ENCODE measurements at places on chromosomes 11 and 22.

DNA sequence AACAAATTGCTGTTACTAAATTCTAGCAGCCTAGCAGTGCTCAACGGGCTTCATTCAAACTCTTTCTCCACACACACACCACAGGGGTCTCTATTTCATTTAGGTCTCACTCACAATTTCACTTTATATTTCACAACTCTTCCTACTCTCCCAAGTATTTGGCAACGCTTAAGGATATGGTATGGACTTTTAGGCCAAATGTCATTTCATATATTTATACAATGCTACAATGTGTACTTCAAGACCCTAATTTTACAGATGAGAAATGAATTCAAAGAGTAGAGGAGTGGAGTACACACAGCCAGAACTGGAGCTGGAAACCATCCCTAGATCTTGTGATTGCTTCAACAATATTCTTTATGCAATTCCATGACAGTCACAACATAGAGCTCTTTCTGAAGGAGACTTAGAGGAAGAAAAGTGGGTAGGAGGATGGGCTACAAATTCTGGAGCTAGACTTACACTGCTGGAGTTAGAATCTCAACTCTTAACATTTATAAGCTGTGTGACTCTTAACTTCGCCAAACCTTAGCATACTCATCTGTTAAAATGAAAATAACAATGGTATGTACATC, 2.5 kb upstream of the MS4A13 start:
- DNase-seq: no peak
- no peaks in the 10 kb centered on the region for H3K4me1 ChIP-seq
- no peak overlapping the region for H3K27ac ChIP-seq
- no peak overlapping the region for H3K4me3 ChIP-seq
- no peaks in the 10 kb centered on the region for H3K36me3 ChIP-seq

DNA sequence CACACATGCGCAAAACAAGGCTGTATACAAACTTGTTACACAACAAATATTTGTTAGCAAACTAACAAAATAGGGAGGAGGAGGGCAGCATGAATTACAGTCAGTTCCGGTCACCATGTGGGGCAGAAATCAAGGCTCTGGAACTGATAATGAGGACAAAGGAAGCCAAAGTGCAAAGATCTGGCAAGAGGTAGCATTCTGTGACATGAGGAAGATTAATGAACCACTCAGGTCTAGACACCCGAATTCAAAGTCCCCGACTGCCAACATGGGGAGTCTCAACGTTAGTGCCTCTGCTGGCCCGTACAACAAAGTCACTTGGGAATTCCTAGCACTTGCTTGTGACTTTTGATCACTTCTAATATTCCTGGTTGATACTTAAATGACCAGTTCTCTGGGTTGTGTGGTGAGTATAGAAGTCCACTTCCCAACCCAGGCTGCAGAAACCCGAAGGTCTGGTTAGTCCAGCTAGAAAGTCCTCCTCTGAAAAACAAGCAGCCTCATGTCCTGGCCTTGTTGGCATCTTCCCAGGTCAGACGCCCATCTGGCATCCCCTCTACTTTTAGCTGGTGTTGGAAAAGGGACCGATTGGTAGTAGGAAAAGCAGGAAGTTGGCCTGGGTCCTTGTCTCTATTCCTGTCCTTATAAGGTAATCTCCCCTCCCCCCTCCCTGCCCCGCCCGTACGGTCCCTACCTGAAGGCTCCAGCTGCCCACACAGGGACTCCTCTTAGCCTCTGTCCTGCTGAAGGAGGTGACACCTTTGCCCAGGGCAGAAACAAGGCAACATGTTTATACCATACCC, 1.6 kb downstream of the SUN2 start:
- peak overlapping the region; percentile 90 for H3K27ac ChIP-seq
- DNase-seq: peak; percentile 80
- peaks cover 16% of the 10 kb centered on the region for H3K4me1 ChIP-seq
- peaks cover 38% of the 10 kb centered on the region for H3K36me3 ChIP-seq

- no peaks in the 10 kb centered on the region for H3K27me3 ChIP-seq
- H3K36me3 ChIP-seq: no peaks in the 10 kb centered on the region
- H3K4me1 ChIP-seq: no peaks in the 10 kb centered on the region
- no peak overlapping the region for H3K4me3 ChIP-seq
- H3K27ac ChIP-seq: no peak overlapping the region
Measured at GRCh38 chr22:20624161-20624616, 116.8 kb downstream of the MED15 start.

DNA sequence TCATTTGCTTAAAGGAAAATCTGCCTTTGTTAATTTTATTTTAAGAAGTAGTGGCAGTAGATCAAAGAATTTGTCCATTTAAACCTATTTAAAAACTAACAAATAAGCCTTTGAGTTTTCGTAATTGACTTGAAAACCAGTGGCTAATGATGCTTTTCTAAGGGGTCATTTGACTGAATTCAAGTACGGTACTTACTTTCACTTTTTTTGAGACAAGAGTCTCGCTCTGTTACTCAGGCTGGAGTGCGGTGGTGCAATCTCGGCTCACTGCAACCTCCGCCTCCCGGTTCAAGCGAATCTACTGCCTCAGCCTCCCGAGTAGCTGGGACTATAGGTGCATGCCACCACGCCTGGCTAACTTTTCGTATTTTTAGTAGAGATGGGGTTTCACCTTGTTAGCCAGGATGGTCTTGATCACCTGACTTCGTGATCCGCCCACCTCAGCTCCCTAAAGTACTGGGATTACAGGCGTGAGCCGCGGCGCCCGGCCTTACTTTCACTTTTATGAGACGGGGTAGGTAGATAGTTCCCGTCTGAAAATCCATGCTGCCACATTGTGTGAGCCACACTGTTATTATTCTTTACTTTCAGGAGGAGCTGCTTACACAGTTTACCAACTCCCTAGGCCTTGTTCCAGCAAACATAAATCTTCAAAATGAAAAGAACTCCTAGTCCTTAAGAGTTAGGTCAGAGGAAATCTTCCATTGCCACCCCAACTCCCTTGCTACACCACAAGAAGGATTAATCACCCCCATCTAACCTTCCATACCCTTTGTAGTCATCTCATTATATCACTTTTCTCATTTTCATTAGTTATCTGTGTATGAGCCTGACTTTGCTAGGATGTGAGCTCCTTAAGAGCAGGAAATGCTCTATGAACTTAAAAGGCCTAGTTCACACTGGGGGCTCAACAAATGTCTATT, 926.6 kb upstream of the CCDC90B start:
- H3K4me1 ChIP-seq: no peaks in the 10 kb centered on the region
- H3K27me3 ChIP-seq: no peaks in the 10 kb centered on the region
- peak; percentile 7 for DNase-seq
- no peak overlapping the region for H3K27ac ChIP-seq
- no peaks in the 10 kb centered on the region for H3K36me3 ChIP-seq
- no peak overlapping the region for H3K4me3 ChIP-seq

DNA sequence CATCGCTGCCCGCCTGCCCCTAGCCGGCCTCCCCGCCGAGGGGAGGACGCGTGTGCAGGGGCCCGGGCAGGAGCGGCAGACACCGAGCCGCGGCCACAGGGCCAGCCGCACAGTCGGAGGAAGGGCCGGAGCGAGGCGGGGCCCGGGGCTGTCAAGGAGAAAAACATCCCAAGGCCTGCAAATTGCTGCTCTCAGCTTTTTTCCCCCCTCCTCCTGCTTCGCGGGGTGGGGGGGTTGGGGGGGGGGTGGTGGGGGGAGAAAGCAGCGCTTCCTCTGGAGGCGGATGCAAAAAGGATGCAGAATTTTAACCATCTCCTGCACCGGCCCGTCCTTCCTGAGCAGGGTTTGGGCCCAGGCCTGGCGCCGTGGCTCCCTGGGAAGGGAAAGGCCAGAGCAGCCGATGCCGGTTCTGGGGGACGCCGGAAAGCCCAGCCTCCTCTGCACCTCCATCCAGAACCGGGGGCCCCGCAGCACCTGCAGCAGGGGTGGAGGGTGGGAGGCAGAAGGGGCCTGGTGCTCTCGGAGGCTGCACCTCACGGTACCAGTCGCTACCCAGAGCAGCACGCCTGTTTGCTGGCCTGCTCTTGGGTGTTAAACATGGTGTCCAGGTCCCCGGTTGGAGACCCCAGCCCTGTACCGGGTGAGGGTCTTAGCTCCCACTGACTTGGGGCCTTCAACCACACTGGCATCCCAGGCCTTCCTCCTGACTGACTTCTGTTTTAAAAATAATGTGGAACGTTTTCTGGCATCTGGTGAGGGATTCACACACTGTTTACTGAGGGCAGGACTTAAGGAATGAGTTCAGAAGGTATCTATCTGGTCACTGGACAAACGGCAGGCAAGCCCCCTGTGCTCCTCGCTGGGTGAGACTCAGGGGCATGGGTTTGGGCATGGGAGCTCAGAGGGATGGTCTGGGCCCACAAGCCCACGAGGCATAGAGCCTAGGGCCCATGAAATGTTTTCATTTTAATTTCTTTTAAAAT, 77.4 kb upstream of the WNT7B start:
- H3K36me3 ChIP-seq: no peaks in the 10 kb centered on the region
- H3K27me3 ChIP-seq: no peaks in the 10 kb centered on the region
- H3K27ac ChIP-seq: no peak overlapping the region
- no peak for DNase-seq
- no peak overlapping the region for H3K4me3 ChIP-seq

DNA sequence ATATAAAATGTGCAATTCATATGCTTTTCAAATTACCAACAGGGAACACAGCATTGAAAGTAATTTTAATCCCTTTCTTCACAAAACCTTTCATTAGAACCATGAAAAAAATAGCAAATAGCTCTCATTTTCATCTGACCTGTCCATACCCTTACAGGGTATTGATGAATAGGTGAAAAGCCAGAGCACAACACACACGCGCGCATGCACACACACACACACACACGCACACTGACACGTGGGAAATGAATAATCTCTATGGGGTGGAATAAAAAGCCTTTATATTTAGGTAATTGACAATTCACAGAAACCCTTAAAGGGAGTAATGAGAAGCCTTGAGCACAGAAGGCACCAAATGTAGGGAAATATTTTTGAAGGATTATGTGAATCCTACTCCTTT, 76.2 kb upstream of the POU2AF2 start:
- H3K36me3 ChIP-seq: no peaks in the 10 kb centered on the region
- no peaks in the 10 kb centered on the region for H3K4me1 ChIP-seq
- no peak for DNase-seq
- H3K27ac ChIP-seq: no peak overlapping the region

GRCh38 chr11:3836903-3837302, 3.9 kb downstream of the RHOG start:
- peaks cover 11% of the 10 kb centered on the region for H3K4me1 ChIP-seq
- H3K27ac ChIP-seq: no peak overlapping the region
- no peak overlapping the region for H3K4me3 ChIP-seq
- DNase-seq: no peak
- no peaks in the 10 kb centered on the region for H3K27me3 ChIP-seq

DNA sequence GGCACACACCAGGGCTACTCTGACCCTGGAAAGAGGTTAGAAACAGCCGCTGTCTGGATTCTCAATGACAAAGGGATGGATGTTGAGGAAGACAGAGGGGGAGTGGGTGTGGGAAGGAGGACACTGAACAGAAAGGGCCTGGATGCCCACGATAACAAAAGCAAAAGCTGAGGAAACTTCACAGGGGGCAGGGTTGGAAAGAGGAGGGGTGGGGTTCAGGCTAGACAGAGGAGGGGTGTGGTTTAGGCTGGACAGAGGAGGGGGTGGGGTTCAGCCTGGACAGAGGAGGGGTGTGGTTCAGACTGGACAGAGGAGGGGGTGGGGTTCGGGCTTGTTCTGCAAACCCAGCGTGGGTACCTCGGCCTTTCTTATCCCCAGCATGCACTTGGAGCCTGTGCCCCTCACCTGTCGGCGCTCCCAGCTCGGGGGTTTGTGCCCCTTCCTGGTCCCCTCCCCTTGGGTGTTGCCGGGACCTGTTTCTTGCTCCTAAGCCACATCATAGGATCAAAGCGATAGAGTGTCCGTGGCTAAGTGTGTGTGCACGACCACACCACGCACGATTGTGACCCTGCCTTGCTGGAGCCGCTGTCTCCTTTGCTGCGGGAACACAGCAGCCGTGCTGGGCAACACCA, 75.6 kb downstream of the BRD1 start:
- no peak overlapping the region for H3K4me3 ChIP-seq
- no peak for DNase-seq
- no peaks in the 10 kb centered on the region for H3K36me3 ChIP-seq
- no peaks in the 10 kb centered on the region for H3K4me1 ChIP-seq
- H3K27me3 ChIP-seq: no peaks in the 10 kb centered on the region
- H3K27ac ChIP-seq: no peak overlapping the region

- no peak for DNase-seq
- H3K4me1 ChIP-seq: no peaks in the 10 kb centered on the region
- H3K27ac ChIP-seq: no peak overlapping the region
- H3K36me3 ChIP-seq: no peaks in the 10 kb centered on the region
- H3K27me3 ChIP-seq: no peaks in the 10 kb centered on the region
Measured at GRCh38 chr11:17498058-17498457, 21.4 kb upstream of the ABCC8 start.

DNA sequence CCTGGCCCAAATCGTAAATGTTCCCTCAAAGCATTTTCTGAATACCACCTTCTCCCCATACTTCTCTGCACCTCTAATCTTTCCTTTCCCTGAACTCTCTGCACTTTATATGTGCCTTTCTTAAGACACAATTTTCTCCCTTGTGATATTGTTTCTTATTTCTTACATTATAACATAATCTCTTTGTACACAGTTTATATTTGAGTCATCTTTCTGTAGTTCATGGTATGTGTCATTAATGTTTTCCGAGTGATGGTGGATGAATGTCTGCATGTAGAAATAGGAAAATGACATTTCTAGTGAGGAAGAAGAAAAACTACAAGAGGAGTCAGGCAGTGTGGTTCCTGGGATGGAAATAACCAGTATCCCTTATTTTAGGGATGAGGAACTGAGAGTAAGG, 5.5 kb downstream of the ACRV1 start:
- DNase-seq: no peak
- H3K4me3 ChIP-seq: no peak overlapping the region
- H3K27ac ChIP-seq: no peak overlapping the region
- peaks cover 3% of the 10 kb centered on the region for H3K4me1 ChIP-seq

DNA sequence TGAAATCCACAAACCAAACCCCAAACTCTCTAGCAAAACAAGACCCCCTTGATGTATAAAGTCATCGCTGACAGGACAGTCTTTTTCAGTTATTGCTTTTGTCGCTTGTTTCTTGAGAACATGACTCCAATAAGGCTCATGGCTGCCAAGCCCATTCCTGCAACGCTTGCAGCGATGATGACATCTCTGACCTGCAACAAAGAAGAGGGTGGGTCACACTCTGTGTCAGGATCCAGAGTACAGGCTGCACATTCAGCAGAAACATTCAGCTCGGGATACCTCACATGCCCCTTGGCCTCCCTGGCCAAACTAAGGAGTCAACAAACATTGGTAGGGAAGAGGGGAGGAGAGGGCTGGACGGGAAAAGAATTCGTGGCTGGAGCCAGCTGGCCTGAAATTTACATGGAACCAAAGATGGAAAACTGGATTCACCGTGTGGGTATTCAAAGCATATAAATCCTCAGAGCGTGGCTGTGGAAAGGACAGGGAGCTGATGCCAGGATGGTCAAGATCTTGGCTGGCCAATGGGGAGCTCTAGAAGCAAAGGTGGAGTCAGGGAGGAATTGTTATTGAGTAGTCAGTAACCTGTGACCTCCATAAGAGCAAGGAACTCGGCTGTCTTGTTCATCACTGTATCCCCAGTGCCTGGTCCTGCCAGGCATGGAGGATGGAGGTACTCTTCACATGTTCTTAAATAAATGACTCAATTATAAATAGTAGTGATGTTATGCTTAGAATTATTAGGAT, 11.8 kb upstream of the PLAAT2 start:
- no peak overlapping the region for H3K27ac ChIP-seq
- peaks cover 3% of the 10 kb centered on the region for H3K4me1 ChIP-seq
- H3K36me3 ChIP-seq: peaks cover 3% of the 10 kb centered on the region
- H3K4me3 ChIP-seq: no peak overlapping the region

Measured in trophoblast cell (in vitro differentiated cells and primary cell).